CD4-positive, alpha-beta T cell treated with Interleukin-6 at 100 ng/mL for 8 hours (primary cell): ENCODE measurements at places on chromosomes 5 and 9.

DNA sequence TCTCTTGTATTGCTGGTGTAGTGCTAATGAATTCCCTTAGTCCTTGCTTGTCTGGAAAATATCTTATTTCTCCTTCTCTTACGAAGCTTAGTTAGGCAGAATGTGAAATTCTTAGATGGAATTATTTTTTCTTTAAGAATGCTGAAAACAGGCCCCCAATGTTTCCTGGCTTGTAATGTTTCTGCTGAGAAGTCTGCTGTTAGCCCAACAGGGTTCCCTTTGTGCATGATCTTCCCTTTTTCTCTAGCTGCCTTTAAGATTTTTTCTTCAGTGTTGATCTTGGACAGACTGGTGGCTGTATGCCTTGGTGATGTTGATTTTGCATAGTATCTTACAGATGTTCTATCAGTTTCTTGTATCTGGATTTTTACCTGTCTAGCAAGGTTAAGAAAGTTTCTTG, 191.3 kb upstream of the DMRTA1 start:
- DNase-seq, result no peak

DNA sequence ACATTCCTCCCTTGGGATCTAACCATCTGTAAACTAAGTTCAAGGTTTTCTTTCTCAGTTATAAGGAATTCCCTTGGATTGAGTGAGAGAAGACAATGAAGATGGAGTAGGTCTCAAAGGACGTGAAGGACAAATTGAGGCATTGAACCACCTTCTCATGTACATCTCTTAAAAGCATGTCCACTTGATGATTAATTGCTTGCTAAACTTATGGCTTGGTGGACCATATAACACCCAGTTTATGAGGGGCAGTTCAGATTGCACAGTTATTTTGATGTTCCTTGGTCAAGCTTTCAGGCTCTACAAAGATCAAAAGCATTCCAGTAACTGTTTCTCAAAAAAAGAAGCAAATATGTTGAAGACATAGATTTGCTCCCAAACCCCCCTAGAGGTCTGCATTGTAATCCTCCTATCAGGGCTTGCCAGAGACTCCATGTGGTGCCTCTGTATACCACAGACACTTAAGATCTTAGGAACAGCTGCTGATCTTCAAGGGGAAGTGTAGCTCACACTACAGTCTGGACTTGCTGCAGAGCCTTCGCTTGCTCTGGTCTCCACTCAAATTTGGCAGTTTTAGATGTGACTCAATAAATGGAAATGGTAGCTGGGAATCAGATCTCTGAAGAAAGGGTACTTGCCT, 56.9 kb upstream of the ALDH1A1 start:
- DNase-seq, result no peak

GRCh38 chr9:137834846-137835546, 42.6 kb upstream of the CACNA1B start:
- no peak for DNase-seq

DNA sequence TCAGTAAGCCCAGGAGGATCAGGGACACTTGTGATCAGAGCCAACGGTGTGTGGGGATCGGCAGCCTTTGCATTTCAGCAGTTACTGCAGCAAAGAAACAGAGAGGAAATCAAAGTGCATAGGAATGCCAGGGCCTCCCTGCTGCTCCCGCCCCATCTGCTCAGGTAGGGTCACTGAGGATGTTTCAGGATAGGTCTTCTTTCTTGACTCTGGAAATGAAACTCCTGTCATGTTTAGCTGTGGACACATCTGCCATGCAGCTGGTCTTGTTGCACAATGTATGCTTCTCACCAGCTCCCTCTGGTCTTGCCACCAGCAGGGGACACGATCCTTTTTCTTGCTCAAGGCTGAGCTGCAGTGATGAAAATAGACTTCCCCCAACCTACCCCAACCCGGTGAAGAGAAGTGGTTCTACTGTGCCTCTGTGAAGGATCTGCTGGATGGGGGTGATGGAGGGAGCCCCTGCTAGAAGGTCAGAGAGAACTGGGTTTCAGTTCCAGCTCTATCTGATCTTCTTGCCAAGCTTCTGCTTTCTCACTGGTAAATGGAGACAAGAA, 185.2 kb upstream of the KLF4 start:
- no peak for DNase-seq

- no peak for DNase-seq
These were observed 150.5 kb downstream of the GAPVD1 start for GRCh38 chr9:125412166-125412565.

DNA sequence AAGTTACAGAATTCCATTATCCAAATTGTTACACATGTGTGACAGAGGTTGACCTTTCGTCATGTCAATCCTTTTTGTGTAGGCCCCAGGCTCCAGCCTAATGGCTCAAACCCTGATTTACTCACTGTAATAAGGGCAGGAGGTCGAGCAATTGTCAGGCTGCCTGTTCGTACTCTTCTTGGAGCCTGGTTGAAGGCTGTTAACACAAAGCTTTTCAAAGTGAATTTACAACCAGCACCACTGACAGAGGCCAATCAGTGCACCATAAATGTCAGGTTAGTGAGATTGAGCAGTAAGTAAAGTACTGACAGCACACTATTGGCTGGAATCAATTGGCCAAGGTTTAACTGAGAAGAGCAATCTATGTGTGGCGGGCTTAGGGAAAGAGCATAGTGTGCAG, 16.8 kb downstream of the PRDM6 start:
- DNase-seq, result no peak

GRCh38 chr9:13382595-13382994, 103.1 kb upstream of the MPDZ start:
- DNase-seq, result no peak

DNA sequence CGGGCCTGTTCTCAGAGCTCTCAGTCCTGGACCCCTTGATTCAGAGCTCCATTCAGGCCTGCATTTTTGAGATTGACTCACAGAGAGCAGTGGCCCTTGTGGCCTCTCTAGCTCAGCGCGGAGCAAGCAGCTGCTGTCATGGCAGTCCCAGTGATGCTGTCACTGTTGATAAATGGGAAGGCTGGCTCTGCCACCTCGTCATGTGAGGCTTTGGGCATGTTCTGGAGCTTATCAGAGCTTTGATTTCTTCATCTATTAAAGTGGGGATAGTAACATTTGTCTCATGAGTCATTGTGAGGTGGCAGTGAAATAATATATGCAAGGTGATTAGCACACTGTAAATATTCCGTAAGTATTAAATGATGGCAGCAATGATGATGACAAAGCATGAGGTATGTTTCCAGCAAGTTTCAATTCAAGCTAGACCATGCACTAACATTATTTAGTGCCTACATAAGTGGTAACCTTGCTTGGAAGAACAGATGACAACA, 126.4 kb upstream of the CXCL14 start:
- no peak for DNase-seq

- no peak for DNase-seq
These were observed 118.6 kb upstream of the HAPLN1 start for GRCh38 chr5:83839256-83839655.
